Tibial nerve (tissue), 4 donors: ENCODE measurements at places on chromosomes 7 and 10.

- no peak for DNase-seq
Observed at GRCh38 chr7:84263106-84263505, 68.5 kb upstream of the SEMA3A start.

DNA sequence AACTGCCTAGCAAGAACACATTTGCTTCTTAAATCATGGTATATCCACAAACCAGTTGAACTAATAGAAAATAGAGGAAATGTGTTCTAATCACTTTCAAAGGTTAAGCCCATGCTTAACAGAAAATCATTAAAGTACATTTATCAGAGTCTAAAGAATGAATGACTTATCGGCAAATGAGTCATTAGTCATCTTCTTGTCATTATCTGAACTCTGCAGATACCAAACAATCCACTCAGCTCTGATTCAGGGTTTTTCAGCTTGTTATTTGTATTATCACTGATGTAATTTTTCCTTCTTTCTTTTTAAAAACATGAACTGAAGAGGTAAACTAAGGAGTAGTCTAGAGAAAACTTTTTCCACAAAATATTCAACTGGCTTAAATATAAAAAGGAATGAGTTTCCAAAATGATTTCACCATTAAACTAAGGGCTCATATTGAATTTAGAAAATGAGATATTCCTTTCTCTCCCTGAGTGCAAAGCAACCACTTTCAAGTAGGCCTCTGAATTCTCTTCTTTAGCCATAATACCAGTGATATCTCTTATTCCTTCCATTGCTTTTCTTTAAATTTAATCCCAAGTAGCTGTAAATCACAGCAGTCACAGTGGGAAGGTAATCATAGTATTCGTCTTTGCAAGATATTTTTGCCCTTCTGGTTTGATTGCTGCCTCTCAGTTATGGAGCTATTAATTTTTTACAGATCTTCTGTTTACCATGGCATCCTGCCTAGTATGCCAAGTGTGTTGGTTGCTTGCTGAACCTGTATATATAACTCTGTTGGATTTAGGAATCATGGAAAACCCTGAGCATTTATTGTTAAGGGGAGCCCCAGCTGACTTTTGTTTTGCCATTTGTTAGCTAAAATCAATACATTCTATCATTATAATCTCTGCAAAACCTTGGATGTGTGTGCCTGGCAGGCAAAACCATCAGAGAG, 125.1 kb downstream of the THSD7A start:
- DNase-seq = no peak

DNA sequence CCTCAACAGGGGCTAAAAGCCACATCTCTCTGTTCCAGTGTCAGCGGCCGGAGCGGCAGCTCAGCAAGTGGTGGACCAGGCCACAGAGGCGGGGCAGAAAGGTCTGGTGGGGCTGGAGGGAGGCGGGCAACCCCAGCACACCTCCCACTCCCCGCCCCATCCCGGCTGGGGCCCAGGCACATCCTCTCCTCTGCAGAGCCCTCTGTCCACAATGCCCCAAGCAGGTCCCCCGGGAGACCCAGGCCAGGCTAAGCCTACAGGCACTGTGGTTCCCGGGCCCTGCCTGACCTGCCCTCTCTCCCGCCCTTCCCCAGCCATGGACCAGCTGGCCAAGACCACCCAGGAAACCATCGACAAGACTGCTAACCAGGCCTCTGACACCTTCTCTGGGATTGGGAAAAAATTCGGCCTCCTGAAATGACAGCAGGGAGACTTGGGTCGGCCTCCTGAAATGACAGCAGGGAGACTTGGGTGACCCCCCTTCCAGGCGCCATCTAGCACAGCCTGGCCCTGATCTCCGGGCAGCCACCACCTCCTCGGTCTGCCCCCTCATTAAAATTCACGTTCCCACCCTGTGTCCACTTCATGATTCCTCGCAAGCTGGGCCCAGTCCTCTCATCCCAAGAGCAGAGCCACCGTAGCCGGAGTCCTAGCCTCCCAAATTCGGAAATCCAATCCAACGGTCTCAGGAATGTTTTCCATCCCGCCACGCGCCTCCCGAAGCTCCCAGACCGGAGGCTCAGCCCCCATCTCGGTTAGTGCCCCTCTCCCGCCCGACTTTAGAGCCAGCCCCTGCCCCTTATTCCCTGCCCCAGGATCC, 2.1 kb downstream of the ADIRF start:
- DNase-seq = peak; percentile 89

- no peak for DNase-seq
Observed at GRCh38 chr7:134042307-134042706, 84.8 kb upstream of the LRGUK start.

DNA sequence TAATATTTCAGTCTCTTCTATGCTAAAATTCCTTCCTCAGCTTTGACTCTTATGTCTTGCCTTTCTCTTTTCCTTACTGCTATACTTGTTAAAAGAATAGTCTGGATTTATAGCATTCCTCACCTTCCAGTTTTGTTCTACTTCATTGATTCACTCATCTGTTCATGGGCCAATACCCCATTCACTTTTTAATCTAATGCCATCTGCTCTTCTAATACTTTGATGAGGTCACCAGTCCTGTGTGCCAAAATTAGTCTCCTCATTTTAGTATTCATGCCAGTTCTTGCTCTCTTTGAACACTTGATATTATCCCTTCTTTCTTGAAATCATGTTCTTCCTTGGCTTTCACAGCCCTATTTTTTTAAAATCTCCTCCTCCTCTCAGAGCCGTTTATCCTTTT, 19.3 kb downstream of the STK17A start:
- DNase-seq = no peak

- DNase-seq = no peak
Observed at GRCh38 chr7:10655031-10655430, 318.6 kb upstream of the PHF14 start.

GRCh38 chr10:124498056-124498455, 36.4 kb downstream of the LHPP start:
- DNase-seq = no peak

DNA sequence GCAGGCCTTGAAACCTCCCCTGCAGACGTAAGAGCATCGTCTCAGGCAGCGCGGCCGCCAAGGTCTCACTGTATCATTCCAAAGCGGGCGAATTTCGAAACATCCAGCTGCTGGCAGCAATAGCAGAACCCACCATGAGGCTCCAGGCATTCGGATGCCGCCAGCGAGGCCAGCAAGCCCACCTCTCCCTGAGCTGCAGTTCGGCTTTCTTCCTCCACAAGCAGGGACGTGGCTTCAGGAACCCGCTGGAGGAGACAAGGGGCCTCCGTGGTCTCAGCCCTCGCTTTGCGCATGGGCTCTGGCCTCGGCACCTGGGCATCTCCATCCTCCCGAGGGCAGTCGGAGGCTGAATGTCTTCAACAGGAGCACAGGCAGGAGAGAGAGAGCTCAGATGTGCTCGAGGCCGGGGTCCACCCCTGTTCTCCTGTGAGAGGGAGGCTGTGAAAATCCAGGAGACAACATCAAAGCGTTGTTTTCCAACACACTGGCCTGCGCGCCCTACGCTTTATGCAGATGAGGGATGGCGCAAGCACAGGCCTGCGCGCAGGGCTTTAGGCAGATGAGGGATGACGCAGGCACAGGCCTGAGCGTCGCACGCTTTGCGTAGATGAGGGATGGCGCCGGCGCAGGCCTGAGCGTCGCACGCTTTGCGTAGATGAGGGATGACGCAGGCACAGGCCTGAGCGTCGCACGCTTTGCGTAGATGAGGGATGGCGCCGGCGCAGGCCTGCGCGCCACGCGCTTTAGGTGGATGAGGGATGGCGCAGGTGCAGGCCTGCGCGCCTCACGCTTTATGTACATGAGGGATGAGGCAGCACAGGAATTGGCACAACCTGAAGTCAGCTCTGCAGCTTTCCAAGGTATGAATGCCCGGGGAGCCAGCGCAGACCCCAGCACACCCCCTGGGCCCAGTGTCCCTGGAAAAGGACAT, 103.2 kb downstream of the WDR37 start:
- no peak for DNase-seq

GRCh38 chr10:88379575-88379974, 203.5 kb downstream of the RNLS start:
- DNase-seq = no peak

DNA sequence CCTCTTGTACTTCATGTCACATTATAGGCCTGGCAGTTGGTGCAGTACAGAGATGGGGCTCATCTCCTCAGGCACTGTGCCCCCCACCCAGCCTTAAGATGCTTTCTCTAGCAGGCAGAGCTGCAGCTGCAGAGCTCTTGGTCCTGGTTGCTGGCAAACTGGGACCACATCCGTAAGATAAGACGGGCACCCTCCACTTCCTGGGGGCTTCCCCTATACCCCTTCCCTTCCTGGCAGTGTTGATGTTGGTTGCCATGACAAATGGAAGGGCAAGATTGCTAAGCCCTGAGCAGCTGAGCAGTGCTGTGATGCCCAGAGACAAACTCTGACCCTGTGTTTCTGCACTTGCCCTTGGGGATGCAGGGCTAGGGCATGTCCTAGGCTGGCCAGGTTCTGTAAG, 103.4 kb upstream of the ANLN start:
- DNase-seq = no peak

DNA sequence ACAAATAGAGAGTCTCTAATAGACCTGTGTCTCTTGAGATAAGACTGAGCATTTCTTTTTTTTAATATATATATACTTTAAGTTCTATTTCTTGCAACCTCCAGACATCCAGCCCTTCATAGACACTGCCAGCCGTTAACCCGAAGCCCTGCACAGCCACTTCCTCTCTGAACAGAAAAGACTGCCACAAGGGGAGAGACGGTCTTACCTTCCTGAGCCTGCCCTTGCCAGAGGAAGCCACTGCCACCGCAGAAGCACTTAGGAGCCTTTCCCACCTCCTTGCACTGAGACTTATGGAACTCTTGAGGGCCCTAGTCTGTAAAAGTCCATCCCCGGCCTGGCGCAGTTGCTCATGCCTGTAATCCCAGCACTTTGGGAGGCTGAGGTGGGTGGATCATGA, 31.8 kb upstream of the PRSS1 start:
- no peak for DNase-seq

DNA sequence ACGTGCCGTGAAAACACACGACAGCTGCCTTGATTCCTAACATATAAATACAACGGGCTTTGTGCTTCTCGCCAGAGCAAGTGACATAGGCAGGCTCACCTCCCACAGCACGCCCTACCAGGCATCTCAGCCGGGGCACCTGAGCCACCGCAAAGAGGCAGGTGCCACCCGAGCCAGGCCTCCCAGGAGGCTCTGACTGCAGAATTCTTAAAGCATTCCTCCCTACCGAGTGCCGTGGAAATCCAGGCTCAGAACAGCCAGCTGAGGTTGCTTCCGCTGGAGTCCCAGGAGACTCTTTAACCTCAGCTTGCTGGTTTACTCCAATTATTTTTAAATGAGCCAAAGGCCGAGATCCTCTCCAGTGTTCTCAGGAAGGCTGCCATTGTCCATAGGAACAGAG, 206.5 kb downstream of the USP6NL start:
- no peak for DNase-seq
